ENCODE measurements at places on chromosomes 7 and 10.

DNA sequence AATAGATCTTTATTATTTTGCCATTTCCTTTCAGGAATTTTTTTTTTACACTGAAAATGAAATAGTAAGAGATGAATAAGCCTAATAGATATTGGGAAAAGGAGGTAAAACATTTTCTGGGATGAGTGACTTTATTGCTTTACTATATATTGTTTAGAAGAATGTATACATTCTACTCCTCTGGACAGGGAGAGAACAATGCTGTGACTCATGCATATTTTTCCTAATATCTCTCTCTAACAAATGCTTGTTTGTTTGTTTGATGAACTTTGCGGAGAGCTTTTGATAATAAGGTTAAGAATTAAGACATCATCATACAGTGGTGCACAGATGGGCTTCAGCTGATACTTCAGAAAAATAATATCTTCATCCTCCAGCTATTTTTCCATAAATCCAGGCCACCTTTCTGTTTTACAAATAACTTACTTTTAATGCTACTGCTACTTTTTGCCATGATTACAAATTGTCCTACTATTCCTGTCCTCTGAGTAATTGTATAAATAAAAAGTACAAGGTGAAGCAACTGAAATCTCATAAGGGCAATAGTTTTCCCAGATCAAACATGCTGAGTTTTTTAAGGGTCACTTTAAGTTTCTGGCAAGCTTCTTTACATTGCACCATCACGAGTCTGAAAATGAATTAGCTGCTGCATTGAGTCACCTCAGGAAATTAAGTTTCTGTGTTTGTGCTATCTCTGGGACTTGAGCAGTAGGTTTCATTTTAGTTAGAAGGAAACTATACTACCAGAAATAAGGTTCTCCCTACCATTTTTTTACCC, 207.3 kb upstream of the POT1 start:
- no peak for DNase-seq

DNA sequence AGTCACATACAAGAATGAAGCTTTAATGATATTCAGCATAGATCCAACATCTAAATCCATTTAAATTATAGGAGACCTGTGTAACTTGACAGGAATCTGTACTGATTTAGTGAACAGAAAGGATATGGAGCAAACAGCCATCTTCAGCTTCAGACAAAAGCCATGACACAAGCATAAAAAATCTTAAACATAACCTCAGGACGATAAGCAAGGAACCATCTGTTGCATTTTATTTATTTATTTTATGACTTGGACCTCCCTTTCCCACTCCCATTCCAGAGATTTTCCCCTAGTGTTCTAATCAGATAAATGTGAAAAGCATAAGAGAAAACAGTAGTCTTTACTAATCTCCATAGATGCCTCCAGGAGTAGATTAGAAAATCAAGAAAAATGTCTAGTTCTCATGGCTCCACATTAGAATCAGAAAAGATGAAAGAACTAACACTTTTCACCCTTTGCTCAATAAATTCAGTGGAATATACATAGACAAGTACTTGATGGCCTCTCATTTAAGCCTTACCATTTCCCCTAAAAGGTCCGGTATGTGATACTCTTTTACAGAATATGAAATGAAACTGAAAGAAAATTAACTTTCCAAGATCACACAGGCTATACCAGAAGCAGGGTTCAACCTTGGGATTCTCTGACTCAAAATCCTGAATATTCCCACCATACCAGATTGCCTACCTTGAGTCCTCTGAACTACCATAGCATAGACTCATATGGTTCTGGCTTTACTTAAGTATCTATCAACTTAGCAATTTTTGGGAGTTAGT, 15.2 kb downstream of the CACNA2D1 start:
- DNase-seq: no peak

GRCh38 chr10:50635286-50635685, 11.5 kb upstream of the SGMS1 start:
- DNase-seq: no peak

DNA sequence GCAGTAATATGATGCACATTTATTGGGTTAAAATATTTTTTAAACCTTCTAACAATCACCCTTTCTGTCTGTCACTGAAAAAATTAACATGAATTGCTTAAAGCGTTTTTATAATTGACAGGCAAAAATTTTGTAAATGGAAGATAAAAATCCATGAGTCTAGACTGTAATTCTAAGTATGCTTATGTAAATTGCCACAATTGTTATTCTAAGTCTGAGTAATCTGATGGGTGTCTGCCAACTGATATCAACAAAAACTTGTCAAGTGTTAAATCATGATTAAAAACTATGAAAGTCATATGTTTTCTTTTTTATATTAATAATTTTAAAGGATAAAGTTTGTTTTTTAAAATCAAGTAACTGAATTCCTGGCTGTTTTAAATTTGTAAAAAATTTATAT, 208.2 kb downstream of the CDK14 start:
- no peak for DNase-seq

GRCh38 chr10:71832967-71833366, 18.1 kb downstream of the PSAP start:
- DNase-seq: no peak

GRCh38 chr7:22351329-22351692, 5.6 kb downstream of the RAPGEF5 start:
- no peak for DNase-seq

GRCh38 chr7:29457141-29457561, 106.5 kb upstream of the PRR15 start:
- DNase-seq: no peak

DNA sequence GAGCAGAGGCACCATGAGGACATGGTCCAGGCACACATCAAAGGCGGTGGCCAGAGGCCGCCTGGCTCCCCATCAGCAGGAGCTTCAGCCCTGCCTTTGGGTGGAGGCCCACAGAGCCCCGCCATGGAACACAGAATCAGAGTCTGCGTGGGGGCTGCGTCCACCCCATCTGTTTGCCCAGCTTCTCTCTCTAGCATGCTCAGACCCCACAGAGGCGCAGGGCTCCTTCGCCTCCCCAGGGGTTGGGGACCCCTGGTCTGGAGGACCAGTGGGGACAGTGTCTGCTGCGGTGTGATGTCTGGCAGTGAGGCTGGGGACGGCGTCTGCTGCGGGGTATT, 321.9 kb downstream of the PTPRN2 start:
- DNase-seq: no peak

DNA sequence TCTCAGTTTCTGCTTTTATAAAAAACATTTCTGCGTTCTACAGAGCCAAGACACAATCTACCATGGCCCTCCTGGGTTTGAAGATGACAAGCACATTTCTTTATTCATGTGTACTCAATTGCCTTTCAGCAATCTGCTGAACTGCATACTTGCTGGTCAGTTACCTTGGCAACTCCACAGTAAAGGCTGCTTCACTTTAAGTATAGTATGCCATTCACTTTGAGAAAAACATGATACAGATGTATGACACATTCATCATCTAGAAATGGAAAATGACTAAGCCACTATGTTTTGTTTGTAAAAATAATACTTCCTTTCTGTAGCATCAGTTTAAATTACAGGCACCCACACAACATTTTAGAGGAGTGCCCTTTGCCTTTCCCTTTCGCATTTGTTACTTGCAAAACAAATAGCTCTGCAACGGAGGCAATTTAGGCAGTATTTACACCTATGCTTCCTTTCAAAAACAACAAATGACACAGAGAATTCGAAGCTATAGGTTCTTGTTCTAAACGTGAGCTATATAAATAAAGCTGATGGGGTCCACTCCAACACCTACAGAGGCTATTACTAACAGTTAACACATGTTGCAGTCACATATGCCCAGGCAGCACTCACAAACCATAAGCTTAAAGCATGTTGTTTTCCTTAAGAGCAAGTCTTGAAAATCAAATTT, 23.5 kb downstream of the SGCE start:
- no peak for DNase-seq

GRCh38 chr10:8057636-8058273, 3.3 kb downstream of the GATA3 start:
- DNase-seq: no peak

DNA sequence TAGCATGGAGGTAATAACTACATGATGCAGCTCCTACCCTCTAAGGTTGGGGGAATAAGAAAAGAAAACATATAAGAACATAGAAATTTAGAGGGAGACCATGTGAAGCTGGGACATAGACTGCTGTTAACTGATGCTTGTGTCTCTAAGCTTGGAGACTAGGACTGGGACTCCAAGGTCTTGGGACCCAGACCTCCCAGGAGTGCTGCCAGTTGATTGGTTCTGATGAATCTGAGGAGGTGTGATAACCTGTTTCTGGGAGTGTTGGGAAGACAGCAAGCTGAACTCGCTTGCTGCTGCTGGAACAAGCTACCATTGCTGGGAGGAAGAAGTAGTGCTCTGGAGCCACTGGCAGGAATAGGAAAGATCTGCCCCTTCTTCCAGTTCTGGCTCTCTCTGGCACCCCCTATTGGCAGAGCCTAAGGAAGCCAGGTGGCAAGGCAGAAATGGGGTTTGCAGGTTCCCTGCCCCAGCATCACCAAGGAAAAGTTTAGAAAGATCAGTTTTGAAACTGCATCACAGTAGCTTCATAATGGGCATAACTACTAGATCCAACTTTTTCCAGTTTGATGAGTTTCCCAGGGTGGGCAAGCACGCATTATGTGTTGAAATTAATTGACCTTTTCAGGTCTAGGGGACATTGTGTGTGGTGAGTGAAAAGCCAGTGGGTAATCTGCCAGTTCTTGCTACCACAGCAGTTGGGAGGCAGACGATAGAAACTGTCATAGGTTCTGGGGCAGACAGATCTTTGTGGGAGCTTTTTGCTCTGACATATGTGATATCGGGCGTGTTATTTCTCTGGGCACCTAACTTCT, 140.7 kb downstream of the SND1 start:
- DNase-seq: no peak

- no peak for DNase-seq
These were observed 1454.9 kb downstream of the REEP3 start for GRCh38 chr10:64976150-64976549.

DNA sequence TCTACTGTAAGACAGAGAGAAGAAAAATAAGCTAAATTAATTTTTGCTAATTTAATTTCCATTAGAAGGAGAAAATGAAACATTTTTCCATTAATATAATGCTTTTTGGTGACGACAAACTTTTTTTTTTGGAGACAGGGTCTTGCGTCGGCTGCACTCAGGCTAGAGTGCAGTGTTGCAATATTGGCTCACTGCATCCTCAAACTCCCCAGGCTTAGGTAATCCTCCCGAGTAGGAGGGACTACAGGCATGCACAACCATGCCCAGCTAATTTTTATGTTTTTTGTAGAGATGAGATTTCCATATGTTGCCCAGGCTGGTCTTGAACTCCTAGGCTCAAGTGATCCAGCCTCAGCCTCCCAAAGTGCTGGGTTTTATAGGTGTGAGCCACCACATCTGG, 229.8 kb upstream of the LRRN3 start:
- DNase-seq: no peak

DNA sequence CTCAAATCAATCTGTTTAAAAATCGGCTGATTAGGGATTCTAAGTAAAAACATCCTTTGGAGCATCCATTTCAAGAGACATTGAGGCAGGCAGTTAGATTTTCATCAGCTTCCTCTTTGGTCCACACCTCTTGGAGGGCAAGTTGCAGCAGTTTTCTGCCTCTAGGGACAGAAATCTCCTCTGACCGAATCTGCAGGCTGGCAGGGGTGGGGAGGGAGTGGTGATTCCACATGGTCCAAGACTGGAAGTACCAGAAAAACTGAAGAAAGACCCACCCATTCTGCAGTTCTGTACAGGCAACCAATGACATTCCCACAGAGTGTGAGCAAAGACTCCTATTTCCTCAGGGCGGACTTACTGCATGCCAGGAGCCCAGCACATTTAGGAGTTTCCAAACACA, 29.0 kb downstream of the FGFBP3 start:
- DNase-seq: no peak

DNA sequence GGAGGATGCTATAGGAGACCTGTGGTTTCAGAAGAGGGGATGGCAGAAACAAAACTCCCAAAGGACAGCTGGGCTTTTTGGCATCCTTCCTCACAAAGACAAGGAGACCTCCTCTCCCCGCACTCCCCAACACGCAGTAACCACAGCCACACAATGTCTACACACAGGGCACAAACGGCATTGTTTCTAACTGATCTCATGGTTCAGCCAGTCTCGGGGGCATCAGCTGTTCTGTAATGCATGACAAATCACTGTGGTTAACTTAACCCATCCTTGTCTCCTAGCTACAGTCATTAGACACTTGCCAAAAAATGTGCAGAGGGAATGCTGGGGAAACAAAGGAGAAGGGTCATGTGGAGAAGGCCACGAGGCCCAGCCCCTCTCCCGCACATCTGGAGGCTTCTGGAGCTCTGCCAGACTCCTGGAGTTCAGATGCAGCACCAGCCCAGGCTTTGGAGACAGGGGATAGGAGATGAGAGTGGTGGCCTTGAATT, 7.6 kb upstream of the ADAMTS14 start:
- no peak for DNase-seq

GRCh38 chr7:117603627-117604026, 123.8 kb downstream of the CFTR start:
- no peak for DNase-seq

DNA sequence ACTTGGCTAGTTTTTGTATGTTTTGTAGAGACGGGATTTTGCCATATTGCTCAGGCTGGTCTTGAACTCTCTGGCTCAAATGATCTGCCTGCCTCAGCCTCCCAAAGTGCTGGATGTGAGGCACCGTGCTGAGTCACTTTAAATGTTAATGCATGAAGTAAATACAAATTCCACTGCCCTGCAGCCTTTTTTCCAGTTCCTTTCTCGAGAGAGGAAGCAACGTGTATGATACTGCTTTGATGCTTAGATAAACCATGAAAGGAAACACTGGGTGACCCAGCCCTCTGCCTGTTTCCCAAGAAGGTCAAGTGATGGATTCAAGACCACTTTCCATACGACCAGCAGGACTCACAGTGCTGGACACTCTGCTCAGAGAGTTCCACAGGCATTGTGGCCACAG, 11.3 kb upstream of the MRPS24 start:
- no peak for DNase-seq

GRCh38 chr10:96998329-96998888, 166.3 kb downstream of the LCOR start:
- no peak for DNase-seq

- no peak for DNase-seq
These were observed 54.6 kb upstream of the C1GALT1 start for GRCh38 chr7:7127773-7128172.

DNA sequence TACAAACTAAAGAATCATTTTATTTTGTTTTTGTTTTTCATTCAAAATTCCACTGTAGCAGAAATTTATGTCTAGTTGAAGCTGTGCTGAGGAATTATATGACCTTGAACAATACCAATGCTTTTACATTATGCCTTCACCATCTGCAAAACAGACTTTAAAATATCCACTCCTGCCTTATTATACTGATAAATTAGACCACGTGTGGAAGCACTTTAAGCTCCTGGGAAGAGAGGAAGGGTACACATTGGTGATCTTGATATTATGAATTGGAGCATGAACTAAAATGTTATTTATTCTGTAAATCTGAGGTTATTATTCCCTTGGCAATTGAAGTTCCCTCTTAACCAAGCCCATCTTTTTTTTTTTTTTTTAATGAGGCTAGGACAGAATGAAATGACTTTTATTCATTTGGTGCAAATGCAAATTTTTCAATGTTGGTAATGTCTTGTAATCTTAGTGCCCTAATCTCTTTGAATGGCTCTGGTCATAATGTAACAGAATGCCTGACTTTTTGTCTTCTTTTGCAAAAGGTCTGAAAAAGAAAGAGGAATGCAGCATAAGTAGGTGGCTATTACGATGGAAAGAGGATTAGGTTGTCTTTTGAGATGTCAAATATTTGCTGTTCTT, 139.9 kb upstream of the COBL start:
- no peak for DNase-seq

GRCh38 chr7:88789480-88790064, 6.0 kb downstream of the TEX47 start:
- no peak for DNase-seq
